ENCODE measurements at places on chromosomes 1 and 21.

GRCh38 chr1:32741059-32741412 lies 38.5 kb upstream of the SYNC start:
- no peak for DNase-seq

DNA sequence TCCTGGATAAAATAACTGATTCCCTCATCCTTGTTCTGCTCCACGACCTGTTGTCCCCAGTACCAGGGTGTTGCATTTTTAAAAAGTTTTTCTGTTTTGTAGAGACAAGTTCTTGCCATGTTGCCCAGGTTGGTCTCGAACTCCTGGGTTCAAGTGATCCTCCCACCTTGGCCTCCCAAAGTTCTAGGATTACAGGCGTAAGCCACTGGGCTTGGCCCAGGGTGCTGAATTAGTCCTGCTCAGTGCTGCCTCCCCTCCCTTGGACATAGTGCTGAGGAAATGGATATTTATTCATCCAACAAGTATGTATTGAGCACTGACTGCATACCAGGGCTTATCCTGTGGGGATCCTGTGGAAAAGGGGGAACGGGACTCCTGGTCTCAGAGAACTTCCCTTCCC lies 126.4 kb downstream of the PTPRU start:
- no peak for DNase-seq

GRCh38 chr1:115609021-115609420 lies 32.7 kb upstream of the VANGL1 start:
- no peak for DNase-seq

GRCh38 chr1:174165471-174166137 lies 6.3 kb downstream of the RABGAP1L start:
- DNase-seq, result no peak

GRCh38 chr1:243890576-243890975 lies 40.5 kb upstream of the AKT3 start:
- no peak for DNase-seq
